ENCODE measurements at places on chromosomes 16 and 17.

DNA sequence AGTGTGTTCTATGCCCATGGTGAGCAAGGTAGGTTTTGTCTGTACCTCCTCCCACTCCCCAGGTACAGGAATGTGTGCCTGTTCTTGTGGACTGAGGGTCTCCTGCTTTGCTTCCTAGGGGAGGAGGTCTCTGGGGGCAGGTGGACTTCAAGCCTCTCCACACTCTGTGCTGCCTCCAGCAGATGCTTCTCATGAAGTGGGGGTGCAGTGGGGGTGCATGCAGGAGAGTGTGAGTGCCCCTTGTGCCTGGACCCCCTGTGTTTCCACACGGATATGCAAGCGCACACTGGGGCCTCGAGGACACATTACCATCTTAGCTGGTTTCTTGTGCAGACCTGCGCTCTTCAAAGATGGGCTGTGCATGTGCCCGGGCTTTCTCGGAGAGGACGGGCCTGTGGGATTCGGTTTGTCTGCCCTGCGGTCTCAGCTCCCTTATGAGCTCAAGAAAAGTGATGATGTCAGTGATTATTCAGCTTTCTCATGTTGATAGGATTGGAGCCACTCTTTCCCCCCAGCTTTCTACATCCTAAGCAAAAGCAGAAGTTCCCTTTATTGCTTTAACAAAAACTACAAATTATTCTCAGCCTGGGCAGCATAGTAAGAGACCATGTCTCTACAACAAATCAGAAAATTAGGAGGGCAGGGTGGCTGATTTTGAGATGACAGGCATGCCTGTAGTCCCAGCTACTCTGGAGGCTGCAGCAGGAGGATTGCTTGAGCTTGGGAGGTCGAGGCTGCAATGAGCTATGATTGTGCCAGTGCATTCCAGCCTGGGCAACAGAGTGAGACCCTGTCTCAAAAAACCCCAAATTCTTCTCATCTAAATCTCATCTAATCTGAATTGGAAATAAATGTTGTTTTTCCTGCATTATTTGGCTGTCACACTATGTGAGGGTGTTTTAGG is 86.8 kb downstream of the RPTOR start:
- no peak for DNase-seq

DNA sequence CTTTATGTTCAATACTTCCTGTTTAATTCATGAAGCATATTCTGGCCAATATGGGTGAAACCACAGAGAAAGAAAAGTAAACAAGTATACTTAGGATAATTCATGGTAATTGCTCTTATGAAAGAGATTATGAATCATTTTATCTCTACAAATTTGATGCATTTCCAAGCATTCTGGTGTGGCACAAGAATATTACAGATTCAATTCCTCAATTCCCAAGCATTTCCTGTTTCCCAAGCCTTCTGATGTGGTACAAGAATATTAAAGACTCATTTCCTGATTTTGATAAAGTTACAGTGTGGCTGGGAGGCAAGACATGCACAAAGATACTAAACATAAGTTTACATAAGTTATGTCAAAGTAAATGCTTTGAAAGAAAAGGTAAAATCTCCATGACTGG is 126.1 kb upstream of the NUDT7 start:
- DNase-seq, result no peak

GRCh38 chr17:83078378-83079351 is 744 bp upstream of the METRNL start:
- DNase-seq, result no peak

DNA sequence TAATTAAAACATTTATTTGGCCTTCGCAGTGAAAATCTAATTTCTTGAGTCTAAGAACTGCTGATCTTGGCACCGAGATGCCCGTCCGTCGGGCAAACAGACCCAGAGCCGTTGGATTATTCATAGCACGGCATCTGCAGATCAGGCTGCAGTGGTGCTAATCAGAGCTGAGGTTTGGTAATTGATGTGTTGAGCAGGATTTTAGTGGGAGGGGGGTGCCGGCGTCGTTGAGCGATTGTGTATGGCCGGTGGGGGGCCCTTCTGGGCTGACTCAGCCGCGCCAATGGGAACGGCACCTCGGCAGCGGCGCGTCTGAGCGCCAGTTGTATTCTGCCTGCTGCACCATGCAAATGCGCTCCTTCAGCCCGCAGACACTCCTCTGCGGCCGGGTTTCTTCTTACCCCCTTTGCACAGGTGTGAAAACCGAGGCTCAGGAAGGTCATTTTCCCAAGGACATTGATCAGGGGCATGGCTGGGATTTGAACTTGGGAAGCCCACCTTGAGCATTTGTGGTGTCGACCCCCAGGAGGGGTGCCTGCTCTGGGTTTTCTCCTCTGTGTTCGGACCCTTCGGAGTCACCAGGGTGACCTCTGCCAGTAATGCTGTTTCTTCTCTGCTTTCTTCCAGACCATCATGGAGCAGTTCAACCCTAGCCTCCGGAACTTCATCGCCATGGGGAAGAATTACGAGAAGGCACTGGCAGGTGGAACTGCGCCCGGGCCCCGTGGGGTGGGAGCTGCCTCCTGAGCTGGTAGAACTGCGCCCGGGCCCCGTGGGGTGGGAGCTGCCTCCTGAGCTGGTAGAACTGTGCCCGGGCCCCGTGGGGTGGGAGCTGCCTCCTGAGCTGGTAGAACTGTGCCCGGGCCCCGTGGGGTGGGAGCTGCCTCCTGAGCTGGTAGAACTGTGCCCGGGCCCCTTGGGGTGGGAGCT is 18.4 kb downstream of the BAIAP2 start:
- no peak for DNase-seq

- DNase-seq, result peak; percentile 18
These were observed 12.3 kb upstream of the FASN start for GRCh38 chr17:82110298-82110697.

DNA sequence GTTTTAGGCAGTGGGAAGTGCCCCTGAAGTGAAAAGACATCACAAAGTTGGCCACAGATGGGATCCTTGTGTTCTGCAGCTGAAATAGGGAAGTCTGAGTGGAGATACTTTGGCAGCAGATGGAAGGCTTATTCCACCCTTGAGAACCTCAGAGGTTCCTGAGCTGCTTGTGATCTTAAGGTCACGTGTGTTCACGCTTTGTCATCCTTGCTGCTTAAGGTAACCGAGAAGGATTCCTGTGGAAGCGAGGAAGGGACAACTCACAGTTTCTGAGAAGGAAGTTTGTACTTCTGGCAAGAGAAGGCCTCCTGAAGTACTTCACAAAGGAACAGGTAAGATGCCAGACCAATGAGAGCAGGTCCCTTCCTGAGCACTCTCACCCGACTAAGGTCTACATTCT is 12.2 kb downstream of the ADAP2 start:
- DNase-seq, result no peak

DNA sequence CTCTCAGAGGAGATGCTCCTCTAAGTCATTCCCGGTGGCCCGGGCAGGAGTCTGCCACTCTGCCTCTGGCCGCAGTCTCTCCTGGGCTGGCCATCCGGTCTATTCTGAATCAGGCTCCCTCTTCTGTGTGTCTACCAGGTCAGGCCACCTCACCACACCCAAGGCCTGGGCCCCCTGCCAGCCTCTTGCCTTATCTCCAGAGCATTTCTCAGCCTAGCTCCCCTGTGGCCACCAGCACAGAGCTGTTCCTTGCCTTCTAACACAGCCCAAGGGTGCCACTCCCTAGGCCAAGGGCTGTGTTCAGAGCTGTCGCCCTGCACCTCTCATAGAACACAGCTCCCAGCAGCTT is 55.3 kb downstream of the MYO18A start:
- no peak for DNase-seq

DNA sequence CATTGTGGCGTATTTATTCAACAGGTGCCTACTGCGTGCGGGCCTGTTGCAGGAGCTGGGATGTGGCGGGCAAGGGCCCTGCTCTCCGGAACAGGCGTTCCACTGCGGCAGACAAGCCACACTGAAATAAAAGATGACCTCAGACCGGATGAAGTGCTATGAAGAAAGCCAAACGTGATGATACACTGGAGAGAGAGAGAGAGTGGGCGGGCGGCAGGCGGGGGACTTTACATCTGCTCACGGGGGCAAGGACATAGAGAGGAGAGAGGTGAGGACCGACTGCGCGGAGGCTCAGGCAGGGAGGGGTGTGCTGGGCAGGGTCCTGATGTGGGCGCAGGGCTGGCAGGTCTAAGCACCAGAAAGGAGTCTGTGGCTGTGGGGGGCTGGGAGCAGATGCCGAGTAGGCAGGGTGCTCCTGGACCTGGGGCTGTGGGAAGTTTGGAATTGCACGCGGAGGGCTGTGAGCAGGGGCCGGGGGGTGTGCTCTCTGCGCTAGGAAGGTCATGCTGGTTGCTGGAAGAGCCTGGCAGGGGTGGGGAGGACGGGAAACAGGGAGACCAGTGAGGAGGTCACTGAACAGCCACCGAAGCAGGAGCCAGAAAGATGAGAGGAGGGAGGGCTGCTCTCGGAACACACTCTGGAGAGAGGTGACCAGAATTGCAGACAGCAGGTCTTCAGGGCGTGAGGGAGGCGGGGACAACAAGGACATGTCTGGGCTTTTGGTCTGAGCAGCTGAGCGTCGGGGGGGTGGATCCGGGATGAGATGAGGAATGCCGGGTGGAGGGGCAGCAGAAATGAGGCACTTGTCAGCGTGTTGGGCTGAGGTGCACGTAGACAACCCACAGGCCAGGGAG is 9.9 kb downstream of the MXRA7 start:
- no peak for DNase-seq

DNA sequence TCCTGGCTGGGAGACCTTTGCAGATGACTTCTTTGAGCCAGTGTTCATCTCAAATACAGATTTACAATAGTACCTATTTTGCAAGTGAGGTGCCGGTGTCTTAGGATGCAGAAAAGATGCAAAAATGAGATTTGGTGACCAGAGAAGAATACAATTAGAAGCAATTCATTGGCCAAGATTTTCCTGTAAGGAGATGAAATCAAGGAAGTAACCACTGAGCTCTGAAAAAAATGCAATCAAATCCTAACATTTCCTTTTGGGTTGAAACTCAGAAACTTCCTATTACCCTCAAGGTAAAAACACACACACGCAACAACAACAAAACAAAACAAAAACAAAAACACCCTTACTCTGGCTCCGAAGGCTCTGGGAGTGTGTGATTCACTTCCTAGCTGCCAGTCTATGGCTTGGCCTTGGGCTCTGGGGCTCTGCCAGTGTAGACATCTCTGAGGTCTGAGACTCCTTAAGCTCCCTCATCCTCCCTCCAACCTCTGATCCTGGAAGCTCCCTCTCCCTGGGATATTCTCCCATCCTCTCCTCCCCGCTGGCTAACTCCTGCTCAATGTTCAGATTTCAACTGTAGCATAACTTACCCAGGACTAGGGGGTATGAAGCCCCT is 16.8 kb upstream of the MT4 start:
- no peak for DNase-seq

- DNase-seq, result peak; percentile 41
These were observed 1.9 kb downstream of the GPR142 start for GRCh38 chr17:74369221-74369620.

GRCh38 chr17:6712854-6713129 is 377 bp downstream of the SLC13A5 start:
- DNase-seq, result no peak

- DNase-seq, result no peak
These were observed 34.0 kb downstream of the PLCD3 start for GRCh38 chr17:45098081-45098868.

DNA sequence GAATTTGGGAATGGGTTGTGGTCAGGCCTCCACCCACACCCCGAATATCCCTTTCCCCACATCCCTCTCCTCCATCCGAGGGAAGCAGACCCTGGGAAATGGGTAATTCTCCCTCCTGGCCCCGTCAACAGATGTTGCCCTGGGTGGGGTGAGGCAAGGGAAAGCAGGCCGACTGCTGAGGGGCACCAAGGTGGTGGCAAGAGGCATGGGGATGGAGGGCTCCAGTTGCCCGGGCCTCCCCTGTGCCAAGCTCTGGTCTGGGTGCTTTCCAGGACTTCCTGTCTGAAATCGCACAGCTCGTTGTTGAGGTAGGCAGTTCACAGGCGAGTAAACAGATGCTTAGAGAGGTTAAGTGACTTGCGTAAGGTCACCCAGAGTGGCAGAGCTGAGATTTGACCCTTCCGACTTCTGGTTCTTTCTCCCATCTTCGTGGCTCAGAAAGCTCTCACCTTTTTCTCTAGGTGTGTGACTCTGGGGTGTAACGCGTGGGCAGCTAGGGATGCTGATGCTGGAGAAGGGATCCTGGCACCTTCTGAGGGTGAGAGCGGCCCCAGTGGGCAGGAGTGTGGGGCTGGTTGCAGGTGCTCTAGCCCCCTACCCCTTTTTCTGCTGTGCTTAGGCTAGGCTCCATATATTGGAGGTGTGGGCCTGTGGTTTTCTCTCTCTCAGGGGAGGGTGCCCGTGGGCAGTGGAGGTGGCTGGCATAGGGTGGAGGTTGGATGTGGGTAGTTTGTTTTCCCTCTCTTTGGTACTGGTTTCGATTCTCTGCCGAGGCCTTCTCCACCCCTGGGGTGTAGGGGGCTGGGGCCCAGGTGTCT is 17.2 kb downstream of the RARA start:
- peak; percentile 70 for DNase-seq

DNA sequence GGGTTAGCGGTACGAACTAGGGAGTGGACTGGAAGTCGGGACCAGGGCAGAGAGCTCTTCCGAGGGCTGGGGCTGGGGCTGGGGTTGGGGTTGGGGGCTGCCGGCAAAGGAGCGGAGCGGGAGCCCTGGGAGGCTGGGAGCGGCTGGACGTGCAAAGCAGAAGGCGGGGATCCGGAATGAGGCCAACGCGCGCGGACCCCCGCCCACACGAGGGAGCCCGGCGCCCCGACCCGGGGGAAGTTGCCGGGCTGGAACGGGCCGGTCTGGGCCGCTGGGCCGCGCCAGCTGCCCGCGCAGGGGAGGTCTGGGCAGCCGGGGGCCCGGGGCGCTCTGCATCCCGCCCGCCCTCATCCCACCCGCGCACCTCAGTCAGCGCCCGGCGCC is 323 bp downstream of the ST3GAL2 start:
- DNase-seq, result no peak

GRCh38 chr16:6446370-6446769 is 886.3 kb upstream of the RBFOX1 start:
- no peak for DNase-seq

DNA sequence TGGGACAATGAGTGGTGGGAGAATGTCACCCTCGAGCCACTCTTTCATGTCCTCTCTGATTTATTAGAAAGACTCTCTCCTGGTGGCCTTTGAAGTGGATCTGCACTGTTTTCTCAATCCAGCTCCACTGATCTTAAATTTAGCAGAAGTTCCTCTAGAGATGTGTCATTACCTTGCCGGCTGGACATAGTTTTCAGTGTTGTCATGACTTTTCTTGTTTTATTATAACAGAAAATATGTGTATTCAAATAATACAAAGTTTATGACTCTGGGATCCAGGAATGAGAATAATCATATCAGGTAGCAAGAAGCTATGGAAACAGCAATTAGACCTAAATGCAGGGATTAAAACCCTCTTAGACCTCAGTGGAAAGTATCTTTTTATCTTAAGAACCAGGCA is 247.5 kb upstream of the ELAC2 start:
- DNase-seq, result no peak

- no peak for DNase-seq
These were observed 154.5 kb downstream of the LAT start for GRCh38 chr16:29139261-29139802.

GRCh38 chr16:23924128-23924527 is 88.3 kb downstream of the PRKCB start:
- peak; percentile 42 for DNase-seq

GRCh38 chr17:36859706-36860105 is 77.6 kb upstream of the LHX1 start:
- DNase-seq, result no peak

GRCh38 chr16:14013145-14013570 is 58.0 kb upstream of the MRTFB start:
- no peak for DNase-seq
